ENCODE measurements at places on chromosomes 4 and X. TPM values are rescaled to one million over a fixed set of nuclear protein-coding genes. Genes with fewer than 3 reads are reported as not detected.

GRCh38 chrX:109270580-109271484 lies 211.1 kb downstream of the GUCY2F start:
- no peak for DNase-seq
- H3K4me3 ChIP-seq, result no peak overlapping the region
- H3K27me3 ChIP-seq, result no peaks in the 10 kb centered on the region
- no peak overlapping the region for H3K27ac ChIP-seq
- no peaks in the 10 kb centered on the region for H3K4me1 ChIP-seq
- H3K36me3 ChIP-seq, result no peaks in the 10 kb centered on the region

YY2 gene
- total RNA-seq, result 0.98 TPM

CNKSR2 gene
- 4.2 TPM for total RNA-seq

- H3K27ac ChIP-seq, result no peak overlapping the region
- no peaks in the 10 kb centered on the region for H3K36me3 ChIP-seq
- DNase-seq, result no peak
- no peaks in the 10 kb centered on the region for H3K4me1 ChIP-seq
Observed at GRCh38 chrX:50198348-50198747, 2.5 kb downstream of the AKAP4 start.

- H3K27me3 ChIP-seq, result no peaks in the 10 kb centered on the region
- H3K27ac ChIP-seq, result no peak overlapping the region
- DNase-seq, result no peak
- H3K4me3 ChIP-seq, result no peak overlapping the region
Observed at GRCh38 chr4:57401586-57401985, 291.4 kb upstream of the IGFBP7 start.

DNA sequence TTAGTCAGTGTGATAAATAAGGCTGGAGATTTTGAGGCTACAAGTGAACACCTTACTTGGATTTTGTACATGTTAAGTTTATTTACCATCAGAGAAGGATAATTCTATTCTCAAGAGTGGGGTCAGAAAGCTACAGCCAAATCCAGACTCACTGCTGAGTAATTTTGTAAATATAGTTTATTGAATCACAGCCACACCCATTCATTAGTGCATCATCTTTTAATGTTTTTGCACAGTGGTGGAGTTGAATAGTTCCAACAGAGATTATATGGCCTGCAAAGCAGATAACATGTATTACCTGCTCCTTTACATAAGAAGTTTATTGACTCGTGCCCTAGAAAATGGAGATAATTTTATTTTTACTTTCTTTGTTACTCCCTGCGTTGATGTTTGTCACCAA lies 60.4 kb downstream of the PCDH18 start:
- no peak overlapping the region for H3K4me3 ChIP-seq
- DNase-seq, result no peak
- peaks cover 12% of the 10 kb centered on the region for H3K4me1 ChIP-seq
- H3K27me3 ChIP-seq, result no peaks in the 10 kb centered on the region
- no peaks in the 10 kb centered on the region for H3K36me3 ChIP-seq

CLDN34 gene
- total RNA-seq, result not detected

DNA sequence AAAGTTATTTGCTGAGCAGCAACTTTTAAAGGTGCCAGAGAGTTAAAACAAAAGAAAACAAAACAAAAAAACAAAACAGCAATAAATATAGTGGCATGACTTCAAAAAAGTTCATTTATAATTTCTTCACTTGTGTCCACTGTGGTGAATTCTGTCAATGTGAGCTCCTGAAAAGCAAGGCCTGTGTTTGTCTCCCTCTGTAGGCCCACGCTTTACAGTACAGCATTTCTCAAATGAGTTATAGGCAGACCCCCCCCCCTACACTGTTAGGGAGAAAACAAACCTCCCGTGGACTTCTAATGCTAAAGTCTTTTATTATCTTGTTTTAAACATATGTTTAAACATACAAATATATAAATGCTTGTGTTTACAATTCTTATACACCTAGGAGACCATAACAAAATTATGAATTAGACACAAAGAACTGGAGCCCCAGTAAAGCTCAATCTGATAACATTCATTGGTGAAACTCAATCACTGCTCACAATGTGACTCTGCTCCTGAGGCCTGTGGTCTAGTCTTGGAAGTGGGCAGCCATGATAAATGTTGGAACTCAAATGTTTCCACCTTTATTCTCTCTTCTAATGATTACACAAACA lies 47.0 kb upstream of the SCOC start:
- no peaks in the 10 kb centered on the region for H3K4me1 ChIP-seq
- H3K36me3 ChIP-seq, result no peaks in the 10 kb centered on the region
- H3K27me3 ChIP-seq, result no peaks in the 10 kb centered on the region
- H3K27ac ChIP-seq, result no peak overlapping the region

DNA sequence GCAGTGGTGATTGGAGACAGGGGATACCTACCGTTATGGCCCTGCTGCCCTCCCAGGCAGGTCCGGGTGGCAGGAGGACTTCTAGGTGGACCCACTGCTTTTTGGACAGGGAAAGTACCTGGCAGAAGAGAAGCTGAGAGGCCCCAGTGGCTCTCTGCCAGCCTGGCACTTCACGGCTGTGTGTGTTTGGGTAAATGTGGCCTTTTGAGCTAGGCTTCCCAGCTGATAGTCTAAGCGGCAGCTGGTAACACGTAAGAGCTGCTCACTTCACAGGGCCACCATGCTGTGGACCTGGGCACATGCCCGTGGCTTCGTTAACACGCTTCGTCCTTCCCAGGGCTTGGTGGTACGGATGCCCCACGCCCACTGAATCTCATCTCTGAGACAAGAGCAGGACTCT lies 92.0 kb upstream of the CLCN4 start:
- DNase-seq, result no peak
- H3K4me1 ChIP-seq, result no peaks in the 10 kb centered on the region
- H3K27me3 ChIP-seq, result no peaks in the 10 kb centered on the region
- H3K4me3 ChIP-seq, result no peak overlapping the region

VCX gene
- total RNA-seq, result not detected

RTL9 gene
- not detected for total RNA-seq

DNA sequence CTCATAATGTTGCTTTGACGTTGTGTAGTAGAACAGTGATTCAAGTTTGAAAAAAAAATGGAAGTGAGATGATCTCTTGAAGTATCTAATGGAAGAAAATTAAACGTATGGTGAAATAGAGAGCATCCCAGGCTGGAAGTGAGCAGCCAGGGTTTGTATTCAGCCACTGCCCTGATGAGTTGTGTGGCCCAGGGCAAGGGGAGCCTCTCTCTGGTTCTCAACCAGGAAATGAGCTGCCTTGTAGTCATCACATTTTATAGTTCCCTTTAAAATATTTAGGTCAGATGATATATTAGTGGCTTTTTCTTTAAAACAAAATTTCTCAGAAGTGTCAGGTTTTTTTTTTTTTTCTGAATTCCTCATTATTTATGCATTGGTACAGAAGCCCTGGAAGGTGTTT lies 150.3 kb downstream of the GPAT3 start:
- H3K27ac ChIP-seq, result no peak overlapping the region
- DNase-seq, result no peak
- H3K36me3 ChIP-seq, result no peaks in the 10 kb centered on the region
- no peaks in the 10 kb centered on the region for H3K27me3 ChIP-seq
- no peak overlapping the region for H3K4me3 ChIP-seq
- H3K4me1 ChIP-seq, result no peaks in the 10 kb centered on the region

- no peaks in the 10 kb centered on the region for H3K27me3 ChIP-seq
- DNase-seq, result no peak
- no peaks in the 10 kb centered on the region for H3K36me3 ChIP-seq
- no peaks in the 10 kb centered on the region for H3K4me1 ChIP-seq
- no peak overlapping the region for H3K27ac ChIP-seq
- H3K4me3 ChIP-seq, result no peak overlapping the region
Observed at GRCh38 chrX:112734290-112734689, 54.6 kb upstream of the LHFPL1 start.

DNA sequence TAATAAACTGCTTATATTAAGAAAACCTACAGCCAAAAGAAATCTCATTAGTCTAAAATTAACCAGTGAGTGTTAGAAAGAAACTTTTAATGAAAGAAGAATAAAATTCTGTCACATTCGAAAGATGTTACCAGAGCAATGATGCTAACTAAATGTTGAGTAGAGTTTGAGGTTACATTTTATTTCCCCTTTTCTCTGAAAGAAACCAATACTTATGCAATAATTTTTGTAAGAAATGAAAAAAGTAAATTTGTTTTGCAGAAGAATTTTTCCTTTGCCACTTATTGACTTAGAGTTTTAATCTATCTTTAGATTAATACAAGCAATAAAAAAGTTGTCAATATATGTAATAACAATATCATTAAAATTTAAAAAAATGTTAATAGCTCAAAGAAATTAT lies 574.0 kb upstream of the GALNTL6 start:
- no peak for DNase-seq
- H3K27me3 ChIP-seq, result no peaks in the 10 kb centered on the region
- no peaks in the 10 kb centered on the region for H3K36me3 ChIP-seq
- no peaks in the 10 kb centered on the region for H3K4me1 ChIP-seq
- no peak overlapping the region for H3K4me3 ChIP-seq

DNA sequence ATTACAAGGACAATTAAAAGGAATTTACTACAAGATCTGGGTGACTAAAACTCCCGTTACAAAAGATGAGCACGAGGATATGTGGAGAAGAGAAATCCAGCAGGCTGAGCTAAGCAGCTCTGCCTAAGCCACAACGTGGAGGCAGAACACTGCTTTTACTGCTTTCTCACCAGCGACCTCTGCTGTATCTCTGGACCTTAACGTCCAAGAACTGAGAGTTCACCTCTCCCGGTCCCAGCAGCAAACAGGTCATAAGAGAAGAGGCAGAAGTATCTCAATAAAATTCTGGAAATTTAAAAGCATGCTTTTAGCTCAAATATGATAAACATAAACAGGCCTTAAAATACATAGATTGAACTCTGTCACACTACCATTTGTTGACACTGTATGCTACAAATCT lies 81.0 kb downstream of the ADGRA3 start:
- H3K36me3 ChIP-seq, result no peaks in the 10 kb centered on the region
- H3K27ac ChIP-seq, result no peak overlapping the region
- no peak overlapping the region for H3K4me3 ChIP-seq
- no peaks in the 10 kb centered on the region for H3K27me3 ChIP-seq

GRCh38 chrX:45592101-45592500 lies 391.4 kb upstream of the DIPK2B start:
- H3K27ac ChIP-seq, result no peak overlapping the region
- no peak for DNase-seq
- H3K36me3 ChIP-seq, result no peaks in the 10 kb centered on the region
- H3K4me3 ChIP-seq, result no peak overlapping the region
- H3K4me1 ChIP-seq, result no peaks in the 10 kb centered on the region

DNA sequence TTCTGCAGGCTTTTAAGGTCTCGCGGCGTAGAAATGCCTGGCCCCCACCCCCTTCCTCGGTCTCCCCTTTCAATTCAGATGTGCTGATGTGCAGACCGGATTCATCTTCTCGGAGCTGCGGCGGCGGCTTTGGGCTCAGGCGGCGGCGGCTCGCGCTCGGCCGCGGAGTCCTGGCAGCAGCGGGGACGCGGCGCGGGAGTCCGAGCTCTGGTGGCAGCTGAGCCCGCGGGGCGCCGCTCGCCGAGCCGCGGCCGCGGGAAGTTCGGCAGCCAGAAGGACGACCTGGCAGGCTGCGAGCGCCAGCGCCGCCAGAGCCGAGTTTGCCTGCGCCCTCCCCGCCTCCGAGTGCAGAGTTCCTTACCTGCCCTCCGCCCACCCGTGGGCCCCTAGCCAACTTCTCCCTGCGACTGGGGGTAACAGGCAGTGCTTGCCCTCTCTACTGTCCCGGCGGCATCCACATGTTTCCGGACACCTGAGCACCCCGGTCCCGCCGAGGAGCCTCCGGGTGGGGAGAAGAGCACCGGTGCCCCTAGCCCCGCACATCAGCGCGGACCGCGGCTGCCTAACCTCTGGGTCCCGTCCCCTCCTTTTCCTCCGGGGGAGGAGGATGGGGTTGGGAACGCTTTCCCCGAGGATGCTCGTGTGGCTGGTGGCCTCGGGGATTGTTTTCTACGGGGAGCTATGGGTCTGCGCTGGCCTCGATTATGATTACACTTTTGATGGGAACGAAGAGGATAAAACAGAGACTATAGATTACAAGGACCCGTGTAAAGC lies 448 bp downstream of the TLL1 start:
- H3K4me1 ChIP-seq, result peaks cover 20% of the 10 kb centered on the region
- peaks cover 6% of the 10 kb centered on the region for H3K27me3 ChIP-seq
- DNase-seq, result no peak
- peak overlapping the region; percentile 49 for H3K27ac ChIP-seq
- H3K4me3 ChIP-seq, result peak overlapping the region; percentile 40

GRCh38 chr4:138952411-138952810 lies 63.2 kb upstream of the NOCT start:
- H3K36me3 ChIP-seq, result no peaks in the 10 kb centered on the region
- H3K27me3 ChIP-seq, result no peaks in the 10 kb centered on the region
- no peak overlapping the region for H3K27ac ChIP-seq
- H3K4me3 ChIP-seq, result no peak overlapping the region
- H3K4me1 ChIP-seq, result no peaks in the 10 kb centered on the region

GRCh38 chr4:185899833-185900232 lies 87.8 kb upstream of the SORBS2 start:
- no peaks in the 10 kb centered on the region for H3K4me1 ChIP-seq
- H3K36me3 ChIP-seq, result no peaks in the 10 kb centered on the region
- H3K27ac ChIP-seq, result no peak overlapping the region
- no peak for DNase-seq

DNA sequence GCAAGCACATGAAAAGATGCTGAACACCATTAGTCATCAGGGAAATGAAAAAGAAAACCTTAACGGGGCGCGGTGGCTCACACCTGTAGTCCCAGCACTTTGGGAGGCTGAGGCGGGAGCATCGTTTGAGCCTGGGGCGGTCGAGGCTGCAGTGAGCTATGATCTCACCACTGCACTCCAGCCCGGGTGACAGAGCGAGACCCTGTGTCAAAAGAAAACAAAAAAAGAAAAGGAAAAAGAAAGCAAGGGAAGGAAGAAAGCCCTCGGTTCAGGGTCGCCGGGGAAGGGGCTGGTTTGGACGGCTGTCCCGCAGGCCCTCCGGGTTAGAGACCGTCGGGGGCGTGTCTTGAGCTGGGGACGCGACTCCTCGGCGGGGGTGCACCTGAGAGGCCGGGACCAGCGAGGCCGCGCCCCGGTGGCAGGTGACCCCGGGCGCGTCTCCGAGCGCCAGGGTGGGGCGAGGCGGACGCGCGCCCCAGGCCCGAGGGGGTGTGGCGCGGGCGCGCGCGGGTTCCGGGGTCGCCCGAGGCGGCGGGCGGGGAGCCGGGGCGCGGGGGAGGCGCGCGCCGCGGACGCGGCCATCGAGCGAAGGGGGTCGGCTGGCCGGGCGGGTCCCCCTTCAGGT lies 478 bp upstream of the PLXNA3 start:
- H3K27ac ChIP-seq, result peak overlapping the region; percentile 78
- H3K27me3 ChIP-seq, result no peaks in the 10 kb centered on the region
- H3K36me3 ChIP-seq, result no peaks in the 10 kb centered on the region
- H3K4me3 ChIP-seq, result peak overlapping the region; percentile 69
- H3K4me1 ChIP-seq, result peaks cover 17% of the 10 kb centered on the region
- DNase-seq, result no peak

- H3K36me3 ChIP-seq, result no peaks in the 10 kb centered on the region
- no peak for DNase-seq
- H3K4me1 ChIP-seq, result peaks cover 10% of the 10 kb centered on the region
- no peak overlapping the region for H3K27ac ChIP-seq
- H3K4me3 ChIP-seq, result no peak overlapping the region
- no peaks in the 10 kb centered on the region for H3K27me3 ChIP-seq
Observed at GRCh38 chr4:57234252-57234775, 124.1 kb upstream of the IGFBP7 start.
